CD4-positive, alpha-beta memory T cell (primary cell): ENCODE measurements at places on chromosomes 7 and 10.

DNA sequence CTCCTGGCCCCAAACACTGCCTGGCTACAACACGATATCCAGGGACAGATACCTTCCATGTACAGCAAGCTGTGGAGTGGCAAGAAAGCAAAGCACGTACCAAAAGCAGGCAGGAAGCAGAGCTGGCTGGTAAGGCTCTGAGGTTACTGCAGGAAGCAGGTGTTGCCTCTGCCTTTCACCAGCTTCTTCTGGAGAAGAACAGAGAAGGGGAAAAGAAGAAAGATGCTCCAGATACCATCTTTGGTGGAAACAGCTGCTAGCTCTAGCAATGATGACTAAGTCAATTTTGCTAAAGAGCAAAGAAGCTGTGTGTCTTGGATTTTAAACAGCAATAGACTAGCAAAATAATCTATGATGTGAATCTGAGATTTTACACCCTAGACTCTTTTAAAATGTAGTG lies 34.9 kb upstream of the PRSS1 start:
- peak; percentile 47 for DNase-seq

- no peak for DNase-seq
These were observed 72.0 kb upstream of the ANK3 start for GRCh38 chr10:60461688-60462087.

GRCh38 chr10:77381750-77382149 lies 255.9 kb downstream of the KCNMA1 start:
- DNase-seq: no peak

GRCh38 chr7:86706406-86706805 lies 62.7 kb downstream of the GRM3 start:
- no peak for DNase-seq

- peak; percentile 44 for DNase-seq
These were observed 15.0 kb upstream of the RNF32 start for GRCh38 chr7:156625580-156625979.

DNA sequence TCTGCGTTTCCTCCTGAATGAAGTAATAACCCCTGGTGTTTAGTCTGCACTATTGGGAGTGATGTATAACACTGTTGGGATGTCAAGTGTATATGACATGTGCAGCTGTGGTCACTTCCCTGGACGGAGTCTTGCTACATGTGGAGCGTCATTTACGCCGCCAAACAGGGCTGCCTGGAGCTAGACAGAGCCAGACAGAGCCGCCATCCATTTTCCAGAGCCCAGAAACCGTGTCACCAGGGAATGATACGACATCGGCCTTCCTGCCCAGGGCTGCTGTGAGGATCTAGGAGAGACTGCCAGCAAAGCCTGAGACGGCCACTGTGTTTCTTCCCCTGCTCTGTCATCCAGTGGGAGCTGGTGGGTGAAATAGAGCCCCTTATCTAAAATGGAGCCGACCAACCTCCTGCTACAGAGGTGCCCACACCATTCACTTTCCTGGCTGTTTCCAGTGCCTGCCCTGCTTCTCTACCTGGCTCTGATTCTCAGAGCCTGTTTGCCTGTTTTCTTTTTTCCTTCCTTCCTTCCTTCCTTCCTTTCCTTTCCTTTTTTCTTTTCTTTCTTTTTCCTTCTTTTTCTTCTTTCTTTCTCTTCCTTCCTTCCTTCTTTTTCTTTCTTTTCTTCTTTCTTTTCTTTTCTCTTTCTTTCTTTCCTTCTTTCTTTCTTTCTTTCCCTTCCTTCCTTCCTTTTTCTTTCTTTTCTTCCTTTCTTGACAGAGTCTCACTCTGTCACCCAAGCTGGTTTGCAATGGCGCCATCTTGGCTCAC lies 13.3 kb upstream of the FGFR2 start:
- DNase-seq: no peak

DNA sequence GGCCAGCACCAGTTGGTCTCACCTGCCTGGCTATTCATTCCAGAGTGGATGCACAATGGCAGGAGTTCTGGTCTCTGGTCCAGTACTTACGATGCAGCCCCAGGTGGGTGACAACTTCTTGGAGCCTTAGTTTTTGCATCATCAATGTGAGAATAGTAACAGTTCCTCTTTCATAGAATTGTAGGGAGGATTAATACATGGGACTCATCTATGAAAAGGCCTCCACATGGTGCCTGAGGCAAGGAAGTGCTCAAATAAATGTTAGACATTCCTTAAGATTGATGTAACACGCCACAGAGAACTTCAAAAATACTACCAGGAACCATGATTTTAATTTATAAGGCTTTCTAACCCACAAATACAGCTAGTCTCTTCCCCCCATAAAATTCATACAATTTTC lies 120.1 kb upstream of the CHST15 start:
- DNase-seq: no peak

DNA sequence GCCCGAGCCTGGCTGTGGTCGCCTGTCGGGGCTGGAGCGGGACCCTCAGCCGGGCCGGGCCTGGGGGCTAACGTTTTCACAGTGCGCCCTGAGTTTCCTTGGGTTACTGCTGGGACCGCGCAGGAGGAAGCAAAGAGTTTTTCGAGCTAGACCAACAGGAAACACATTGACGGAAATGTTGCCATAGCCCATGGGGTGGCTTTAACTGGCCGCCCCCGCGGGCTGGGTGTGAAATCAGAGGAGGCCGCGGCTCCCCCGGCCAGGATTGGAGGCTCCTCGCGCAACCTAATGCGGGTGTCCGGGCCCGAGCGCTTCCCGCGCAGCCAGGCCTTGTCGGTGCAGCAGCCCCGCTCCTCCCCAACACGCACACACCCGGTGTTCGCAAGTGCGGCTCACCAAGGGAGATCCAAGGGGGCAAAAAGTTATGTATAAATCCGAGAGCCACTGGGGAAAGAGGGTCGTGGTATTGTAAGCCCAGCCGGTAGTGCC lies 1.9 kb downstream of the HHEX start:
- DNase-seq: no peak

GRCh38 chr10:79342811-79343561 lies 4.3 kb upstream of the PPIF start:
- DNase-seq: no peak

GRCh38 chr10:5423771-5424170 lies 11.4 kb downstream of the NET1 start:
- DNase-seq: no peak

DNA sequence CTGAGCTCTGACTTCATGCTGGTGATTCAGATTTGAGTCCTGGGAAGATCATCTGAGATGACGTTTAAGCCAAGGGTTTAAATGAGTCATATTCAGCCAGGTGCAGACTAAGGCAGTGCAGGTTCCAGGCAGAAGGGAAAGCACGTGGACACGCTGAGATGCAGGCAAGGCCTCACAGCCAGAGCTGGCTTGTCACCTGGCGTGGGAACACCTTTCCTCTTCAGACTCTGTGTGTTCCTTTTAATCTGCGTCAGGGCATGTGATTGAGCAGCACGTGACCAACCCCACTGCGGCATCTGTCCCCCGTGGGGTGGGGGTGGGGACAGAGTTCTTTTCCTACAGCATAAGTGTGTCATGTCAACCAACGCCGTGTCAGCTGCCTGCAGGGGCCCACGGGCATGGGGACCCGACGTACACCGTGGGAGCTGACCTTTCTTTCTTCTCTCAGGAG lies 10.7 kb upstream of the IDI2 start:
- no peak for DNase-seq

DNA sequence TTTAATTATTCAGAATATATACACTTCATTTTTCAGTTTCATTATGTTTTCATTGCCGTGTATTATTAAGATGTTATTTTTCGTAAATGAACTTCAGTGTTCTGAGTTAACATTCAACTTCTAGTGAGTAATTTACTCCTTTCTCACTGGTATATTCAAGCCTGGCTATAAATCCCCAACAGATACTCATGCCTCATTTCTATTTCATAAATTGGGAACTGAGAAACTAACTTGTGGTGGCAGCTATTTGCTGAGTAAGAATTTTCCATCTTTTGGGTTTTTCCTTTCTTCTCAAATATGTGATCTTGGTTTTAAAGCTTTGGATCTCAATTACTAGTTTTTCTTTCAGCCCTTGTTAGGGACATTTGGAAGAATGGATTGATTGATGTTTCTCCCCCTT lies 281.1 kb downstream of the CDK14 start:
- DNase-seq: no peak

DNA sequence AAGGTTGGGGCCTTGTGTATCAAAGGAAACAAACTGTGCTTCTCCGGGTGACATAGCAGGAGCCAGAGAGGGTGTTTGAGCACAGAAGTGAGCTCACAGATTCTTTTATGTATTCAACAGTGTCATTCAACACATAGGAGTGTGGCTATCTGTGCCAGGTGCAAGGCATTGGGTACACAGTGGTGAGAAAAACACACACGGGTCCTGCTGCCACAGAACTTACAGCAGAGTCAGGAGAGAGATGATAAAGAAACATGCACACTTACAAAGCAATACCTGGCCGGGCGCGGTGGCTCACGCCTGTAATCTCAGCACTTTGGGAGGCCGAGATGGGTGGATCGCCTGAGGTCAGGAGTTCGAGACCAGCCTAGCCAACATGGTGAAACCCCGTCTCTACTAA lies 16.3 kb upstream of the ECHDC3 start:
- DNase-seq: no peak

DNA sequence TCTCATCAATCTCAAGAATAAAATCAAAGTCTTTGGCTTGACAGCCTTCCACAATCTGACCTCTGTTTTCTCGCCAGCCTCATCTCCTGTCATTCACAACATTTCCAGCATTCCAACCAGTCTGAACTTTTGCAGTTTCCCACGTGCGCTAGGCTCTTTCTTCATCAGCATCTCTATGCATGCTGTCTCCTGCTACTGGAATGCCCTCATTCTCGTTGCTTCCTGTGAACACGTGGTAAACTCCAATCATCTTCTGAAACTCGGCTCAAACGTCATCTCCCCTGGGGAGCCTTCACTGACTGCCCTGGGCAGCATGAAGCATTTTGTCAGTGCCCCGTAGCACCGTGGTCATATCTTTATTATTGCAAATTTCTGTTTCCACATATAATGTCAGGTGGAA lies 12.2 kb upstream of the RSBN1L start:
- DNase-seq: no peak

DNA sequence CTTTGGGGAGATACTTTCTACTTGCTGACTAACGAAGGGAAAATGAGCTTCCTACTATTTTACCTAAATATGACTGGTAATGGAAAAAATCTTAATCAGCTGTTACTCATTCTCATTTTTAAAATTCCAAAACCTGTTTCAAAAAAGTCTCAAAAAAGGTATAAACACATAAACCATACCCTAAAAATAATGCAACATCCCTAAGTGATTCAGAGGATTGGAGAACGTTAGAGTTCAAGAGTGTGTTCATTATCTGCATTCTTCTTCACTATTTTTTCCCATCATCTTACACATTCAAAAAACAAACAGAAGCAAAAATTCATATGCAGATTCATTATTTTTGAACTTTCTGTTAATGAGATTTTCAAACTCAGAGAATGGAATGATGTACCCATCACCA lies 150.4 kb upstream of the GNAI1 start:
- no peak for DNase-seq

- DNase-seq: no peak
These were observed 422.7 kb upstream of the IGFBP3 start for GRCh38 chr7:46343802-46344201.

- peak; percentile 88 for DNase-seq
These were observed 24.9 kb upstream of the ADO start for GRCh38 chr10:62779487-62780248.

- no peak for DNase-seq
These were observed 6.8 kb upstream of the TBL2 start for GRCh38 chr7:73585196-73585595.

DNA sequence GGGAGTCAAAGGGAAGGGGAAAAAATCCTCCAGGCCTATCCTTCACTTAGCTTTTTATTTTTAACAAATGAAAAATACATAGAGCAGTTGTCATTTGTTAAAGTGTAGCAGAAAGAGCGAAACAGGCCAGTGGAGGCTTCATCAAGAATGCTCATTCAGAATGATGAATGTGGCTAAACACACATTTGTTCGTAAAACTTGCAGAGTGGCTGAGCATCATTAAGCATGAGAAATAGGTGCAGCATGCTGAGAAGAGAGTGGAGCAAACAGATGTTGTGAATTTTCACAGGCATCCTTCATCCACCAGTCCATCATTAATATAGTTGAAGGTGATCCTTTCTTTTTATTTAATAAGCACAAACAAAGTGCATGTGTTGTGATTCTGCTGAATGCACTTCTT lies 407.6 kb downstream of the LRMDA start:
- no peak for DNase-seq

GRCh38 chr7:127390186-127390816 lies 2.2 kb downstream of the ZNF800 start:
- no peak for DNase-seq

GRCh38 chr7:22784346-22784745 lies 38.3 kb downstream of the TOMM7 start:
- no peak for DNase-seq

DNA sequence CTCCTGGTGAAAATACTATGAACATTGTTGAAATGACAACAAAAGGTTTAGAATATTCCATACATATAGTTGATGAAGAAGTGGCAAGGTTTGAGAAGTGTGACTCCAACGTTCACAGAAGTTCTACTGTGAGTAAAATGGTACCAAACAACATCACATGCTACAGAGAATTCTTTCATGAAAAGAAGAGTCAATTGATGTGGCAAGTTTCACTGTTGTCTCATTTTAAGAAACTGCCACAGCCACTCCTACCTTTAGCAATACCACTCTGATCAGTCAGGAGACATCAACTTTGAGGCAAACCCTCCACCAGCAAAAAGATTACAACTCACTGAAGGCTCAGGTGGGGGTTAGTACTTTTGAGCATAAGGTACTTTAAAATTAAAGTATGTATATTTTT lies 693.3 kb downstream of the GRID1 start:
- no peak for DNase-seq

DNA sequence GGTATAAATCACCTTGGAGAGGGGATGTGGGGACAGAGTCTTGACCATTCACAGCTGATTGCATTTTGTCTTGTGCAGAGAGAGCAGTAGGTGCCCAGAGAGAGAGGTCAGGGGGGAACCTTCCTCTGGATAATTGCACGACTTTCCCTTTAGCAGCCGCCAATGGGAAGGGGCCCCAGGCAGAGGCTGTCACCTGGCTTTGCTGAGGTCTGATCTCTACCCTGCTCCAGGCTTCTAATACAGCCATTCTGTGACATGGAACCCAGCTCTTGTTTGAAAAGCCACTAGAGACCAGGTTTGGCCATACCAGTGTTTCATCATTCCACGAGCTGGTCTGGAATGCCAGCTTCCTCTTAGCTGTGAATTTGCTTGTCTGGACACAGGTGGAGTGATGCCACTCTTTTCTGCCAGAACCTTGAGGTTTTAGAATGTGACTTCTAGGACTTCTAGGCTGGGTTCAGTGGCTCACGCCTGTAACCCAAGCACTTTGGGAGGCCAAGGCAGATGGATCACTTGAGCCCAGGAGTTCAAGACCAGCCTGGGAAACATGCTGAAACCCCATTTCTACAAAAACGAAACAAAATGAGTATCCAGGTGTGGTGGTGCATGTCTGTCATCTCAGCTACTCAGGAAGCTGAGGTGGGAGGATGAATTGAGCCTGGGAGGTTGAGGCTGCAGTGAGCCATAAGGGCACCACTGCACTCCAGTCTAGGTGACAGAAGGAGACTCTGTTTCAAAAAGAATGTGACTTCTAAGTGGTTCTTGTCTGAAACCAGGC lies 159.9 kb downstream of the CAMK1D start:
- no peak for DNase-seq

- no peak for DNase-seq
These were observed 6.9 kb upstream of the TNS3 start for GRCh38 chr7:47588704-47589225.

- DNase-seq: no peak
These were observed 57.1 kb upstream of the NPTX2 start for GRCh38 chr7:98559958-98560357.
